Bronchial epithelial cell (primary cell): ENCODE measurements at places on chromosomes 7 and 10.
A peak's percentile ranks its signal among the peaks of the same experiment; 100 is the strongest.

- no peak for DNase-seq
These were observed 28.9 kb downstream of the GNA12 start for GRCh38 chr7:2814946-2815874.

DNA sequence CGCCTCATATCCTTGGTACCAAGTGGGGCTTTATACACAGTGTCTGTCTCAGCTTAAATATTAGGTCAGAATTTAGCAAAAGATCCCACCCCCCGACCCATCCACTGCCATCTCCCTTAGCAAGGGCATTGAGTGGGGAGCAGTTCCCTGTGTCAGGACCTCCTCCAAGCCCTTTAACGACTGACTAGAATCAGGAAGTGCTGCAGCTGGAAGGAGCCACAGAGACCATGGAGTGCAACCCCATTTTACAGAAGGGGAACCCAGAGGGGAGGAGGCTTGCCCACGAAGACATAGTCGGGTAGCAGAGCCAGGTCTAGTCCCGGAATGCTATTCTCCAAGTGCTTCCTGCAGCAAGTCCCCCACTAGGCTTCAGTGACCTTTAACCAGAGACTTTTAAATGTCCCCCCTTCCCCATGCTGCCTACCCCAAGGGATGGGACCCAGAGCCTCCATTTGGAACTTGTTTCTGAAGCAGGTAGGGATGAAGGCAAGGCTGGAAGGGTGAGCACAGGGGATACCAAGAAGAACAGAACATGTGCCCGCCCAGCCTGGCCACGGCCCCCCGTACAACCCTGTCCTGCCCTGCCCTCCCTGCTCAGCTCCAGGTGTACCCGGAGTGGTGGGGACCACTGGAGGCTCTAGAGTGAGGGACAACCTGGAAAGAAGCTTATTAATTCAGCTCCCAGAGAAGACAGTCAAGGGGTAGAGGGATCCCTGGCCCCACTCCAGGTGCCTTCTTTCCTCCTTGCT, 41.3 kb downstream of the C10orf105 start:
- no peak for DNase-seq

GRCh38 chr10:116742367-116743265, at the start of gene HSPA12A:
Gene HSPA12A (minus strand): TSS chr10:116742566. CDS start chr10:116742469, 97 bp downstream.
- DNase-seq = peak; percentile 81

- no peak for DNase-seq
These were observed 18.7 kb downstream of the HSPA12A start for GRCh38 chr10:116723428-116724281.

- no peak for DNase-seq
These were observed 114.9 kb upstream of the FAM3C start for GRCh38 chr7:121510858-121511482.

DNA sequence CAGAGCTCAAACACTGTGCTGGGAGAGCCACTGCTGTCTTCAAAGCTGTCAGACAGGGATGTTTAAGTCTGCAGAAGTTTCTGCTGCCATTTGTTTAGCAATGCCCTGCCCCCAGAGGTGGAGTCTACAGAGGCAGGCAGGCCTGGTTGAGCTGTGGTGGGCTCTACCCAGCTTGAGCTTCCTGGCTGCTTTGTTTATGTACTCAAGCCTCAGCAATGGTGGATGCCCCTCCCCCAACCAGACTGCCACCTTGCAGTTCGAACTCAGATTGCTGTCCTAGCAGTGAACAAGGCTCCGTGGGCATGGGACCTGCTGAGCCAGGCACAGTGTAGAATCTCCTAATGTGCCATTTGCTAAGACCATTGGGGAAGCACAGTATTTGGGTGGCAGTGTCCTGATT, 4.6 kb upstream of the CYP2C19 start:
- no peak for DNase-seq

- DNase-seq = no peak
These were observed 92.0 kb downstream of the PHYHIPL start for GRCh38 chr10:59268460-59268859.

- peak; percentile 61 for DNase-seq
These were observed 38.3 kb upstream of the BTBD16 start for GRCh38 chr10:122232769-122233168.

DNA sequence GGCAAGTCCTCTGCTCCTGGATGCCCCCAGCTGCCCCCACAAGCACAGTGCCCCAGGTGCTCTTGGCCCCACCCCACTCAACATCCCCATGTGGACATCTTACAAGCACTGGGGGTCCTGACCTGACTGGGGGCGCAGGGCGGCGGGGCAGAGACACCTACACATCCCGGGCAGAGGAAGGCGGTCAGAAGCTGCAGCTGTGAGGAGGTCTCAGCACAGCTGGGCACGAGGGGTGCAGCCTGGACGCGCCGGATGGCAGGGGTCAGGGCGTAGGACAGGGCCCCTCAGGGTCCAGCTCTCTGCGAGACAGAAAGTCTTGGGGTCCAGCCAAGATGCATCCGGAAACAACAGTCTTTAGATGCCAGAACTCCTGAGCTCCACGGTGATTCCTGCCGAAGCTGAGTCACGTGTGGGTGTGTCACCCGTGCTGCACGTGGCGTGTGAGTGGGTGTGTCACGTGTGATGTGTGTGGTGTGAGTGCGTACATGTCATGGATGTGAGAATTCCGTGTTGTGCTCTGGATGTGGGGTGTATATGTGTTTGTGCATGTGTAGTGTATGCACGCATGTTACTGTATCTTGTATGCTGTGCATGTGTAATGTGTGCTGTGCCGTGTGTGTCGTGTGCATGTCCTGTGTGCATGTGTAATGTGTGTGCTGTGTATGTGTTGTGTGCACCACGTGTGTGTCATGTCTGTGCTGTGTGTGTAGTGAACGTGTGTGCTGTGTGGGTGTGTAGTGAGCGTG, 5.1 kb downstream of the VENTX start:
- no peak for DNase-seq

- DNase-seq = no peak
These were observed 67.9 kb upstream of the KCND2 start for GRCh38 chr7:120205101-120205500.

- no peak for DNase-seq
These were observed 31.1 kb upstream of the ADD3 start for GRCh38 chr10:109976681-109977080.

GRCh38 chr10:113402602-113403001, 150.3 kb upstream of the HABP2 start:
- DNase-seq = no peak

DNA sequence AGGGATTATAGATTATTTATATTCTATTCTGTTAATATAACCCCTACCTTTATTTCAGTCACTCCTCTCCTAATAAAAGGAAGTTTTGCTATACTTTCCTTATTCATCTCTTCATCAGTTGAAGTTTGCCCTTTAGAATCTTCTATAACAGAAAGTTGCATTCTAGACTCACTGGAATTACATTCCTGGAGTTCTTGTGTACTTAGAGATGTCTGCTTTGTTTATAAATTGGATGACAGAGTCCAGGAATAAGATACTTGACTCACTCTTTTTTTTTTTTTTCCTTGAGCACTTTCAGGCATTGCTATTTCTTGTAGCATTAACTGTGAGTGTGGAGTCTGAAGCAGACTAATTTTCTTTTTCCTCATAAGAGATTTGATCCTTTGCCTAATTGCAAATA, 640.8 kb downstream of the XPNPEP1 start:
- DNase-seq = peak; percentile 4

- no peak for DNase-seq
These were observed 135.1 kb upstream of the GHITM start for GRCh38 chr10:84004221-84004620.

- DNase-seq = no peak
These were observed 11.8 kb downstream of the CHST15 start for GRCh38 chr10:124081547-124082140.

- peak; percentile 30 for DNase-seq
These were observed 181.3 kb upstream of the FZD1 start for GRCh38 chr7:91082852-91083495.

- DNase-seq = no peak
These were observed 11.7 kb downstream of the CASP2 start for GRCh38 chr7:143299840-143300239.

- no peak for DNase-seq
These were observed 330.8 kb downstream of the DPP6 start for GRCh38 chr7:154383045-154383444.

DNA sequence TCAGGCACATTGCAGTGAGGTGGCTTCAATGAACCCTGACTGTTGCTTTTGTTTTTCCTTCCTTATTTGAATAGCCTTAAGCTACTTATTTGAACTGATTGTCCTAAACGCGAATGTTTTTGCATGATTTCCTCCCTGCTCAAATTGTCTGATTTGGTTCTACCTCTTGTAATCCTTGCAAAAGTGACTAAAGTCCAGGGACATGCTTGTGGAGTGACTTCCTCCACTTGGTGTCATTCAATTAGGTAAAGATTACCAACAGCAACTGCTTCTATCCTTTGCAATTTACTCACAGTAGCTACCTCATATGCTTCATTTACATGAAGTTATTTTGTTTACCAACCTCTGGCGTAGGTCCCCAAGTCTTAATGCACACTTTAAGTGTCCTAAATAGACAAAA, 295.9 kb upstream of the TMEM229A start:
- DNase-seq = no peak

GRCh38 chr7:132276234-132276630, 300.0 kb downstream of the PLXNA4 start:
- no peak for DNase-seq

- DNase-seq = peak; percentile 33
These were observed 64.3 kb downstream of the MYL10 start for GRCh38 chr7:101564778-101565211.

DNA sequence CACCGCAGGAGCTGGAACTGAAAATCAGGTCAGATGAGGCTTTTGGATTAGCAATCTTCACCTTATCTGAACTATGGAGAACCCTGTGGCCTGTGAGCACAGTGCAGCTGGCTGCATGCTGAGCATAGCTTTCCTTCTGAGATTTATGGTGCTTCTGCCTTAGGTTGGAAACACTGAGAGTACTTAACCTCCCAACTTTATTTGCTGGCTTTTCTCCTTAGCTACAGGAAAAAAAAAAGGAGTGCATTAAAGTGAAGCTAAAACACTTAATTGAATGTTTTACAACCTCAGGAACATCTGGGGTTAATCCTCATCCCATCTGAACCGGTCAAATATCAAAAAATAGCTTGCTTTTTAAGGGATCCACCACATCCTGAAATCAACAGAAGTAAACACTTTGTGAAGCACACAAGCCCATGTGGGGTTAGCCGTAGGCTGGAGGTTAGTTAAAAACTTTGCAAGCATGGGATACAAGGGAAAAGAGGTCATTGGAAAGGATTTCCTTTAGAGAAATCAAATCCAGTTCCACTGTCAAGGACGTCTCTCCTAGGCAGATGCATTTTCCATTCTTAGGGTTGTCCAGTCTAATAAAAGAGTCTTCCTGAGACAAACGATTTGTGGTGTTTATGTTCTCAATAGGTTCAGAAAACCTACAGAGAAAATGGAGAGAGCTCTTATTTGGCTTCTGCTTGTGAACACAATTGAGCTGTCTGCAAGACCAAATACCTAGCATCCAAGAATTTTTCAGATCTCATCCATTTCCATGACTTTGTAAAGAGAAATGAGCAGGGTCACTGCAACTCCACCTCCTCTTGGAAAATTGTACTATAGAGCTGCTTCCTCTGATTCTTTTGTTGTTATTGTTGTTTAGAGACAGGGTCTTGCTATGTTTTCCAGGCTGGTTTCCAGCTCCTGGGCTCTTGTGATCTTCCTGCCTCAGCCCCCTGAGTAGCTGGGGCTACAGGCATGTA, 470.4 kb upstream of the IGFBP3 start:
- no peak for DNase-seq

GRCh38 chr10:7945469-7946187, 108.9 kb upstream of the GATA3 start:
- peak; percentile 20 for DNase-seq

- DNase-seq = no peak
These were observed 35.4 kb upstream of the MKLN1 start for GRCh38 chr7:131292141-131292905.

- DNase-seq = no peak
These were observed 87.6 kb upstream of the MTPN start for GRCh38 chr7:136064627-136065237.

DNA sequence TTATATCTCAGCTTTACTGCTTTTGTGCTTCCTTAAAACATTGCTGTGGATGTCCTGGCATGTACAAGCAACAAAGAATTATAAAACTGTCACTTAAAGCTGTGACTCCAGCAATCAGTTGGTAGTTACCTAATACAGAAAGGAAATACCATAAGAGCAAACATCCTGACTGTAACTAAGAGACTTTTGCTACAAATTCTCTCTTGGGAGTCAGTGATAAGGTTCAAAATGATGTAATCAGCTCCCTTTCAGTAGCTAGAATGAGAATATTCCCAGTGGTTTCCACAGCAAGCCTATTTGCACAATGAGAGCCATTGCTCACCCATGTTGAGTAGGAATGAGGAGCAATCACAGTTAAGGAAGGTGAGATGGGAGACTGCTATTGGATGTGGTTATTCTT, 7.6 kb downstream of the PNLIPRP1 start:
- no peak for DNase-seq

DNA sequence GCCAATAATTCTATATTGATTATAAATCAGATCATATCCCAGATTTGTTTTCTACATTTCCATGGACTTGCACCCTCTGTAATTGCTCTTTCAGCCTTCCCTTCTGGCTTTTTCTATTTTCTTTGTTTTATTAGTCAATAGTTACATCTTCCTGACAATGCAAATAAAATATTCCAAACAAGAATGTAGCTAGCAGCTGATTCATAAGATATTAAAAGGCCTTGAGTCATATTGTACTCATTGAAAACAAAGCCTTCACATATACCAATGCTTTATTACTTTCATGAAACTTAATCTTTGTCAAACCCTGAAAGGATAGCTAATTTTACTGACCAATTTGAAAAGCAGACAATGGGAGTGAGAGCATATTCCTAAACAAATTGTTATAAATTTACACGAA, 10.7 kb upstream of the SFMBT2 start:
- DNase-seq = peak; percentile 43

- no peak for DNase-seq
These were observed 15.7 kb downstream of the PRKCQ start for GRCh38 chr10:6564367-6564766.

- DNase-seq = no peak
These were observed 168.7 kb upstream of the CTBP2 start for GRCh38 chr10:125329056-125329455.

DNA sequence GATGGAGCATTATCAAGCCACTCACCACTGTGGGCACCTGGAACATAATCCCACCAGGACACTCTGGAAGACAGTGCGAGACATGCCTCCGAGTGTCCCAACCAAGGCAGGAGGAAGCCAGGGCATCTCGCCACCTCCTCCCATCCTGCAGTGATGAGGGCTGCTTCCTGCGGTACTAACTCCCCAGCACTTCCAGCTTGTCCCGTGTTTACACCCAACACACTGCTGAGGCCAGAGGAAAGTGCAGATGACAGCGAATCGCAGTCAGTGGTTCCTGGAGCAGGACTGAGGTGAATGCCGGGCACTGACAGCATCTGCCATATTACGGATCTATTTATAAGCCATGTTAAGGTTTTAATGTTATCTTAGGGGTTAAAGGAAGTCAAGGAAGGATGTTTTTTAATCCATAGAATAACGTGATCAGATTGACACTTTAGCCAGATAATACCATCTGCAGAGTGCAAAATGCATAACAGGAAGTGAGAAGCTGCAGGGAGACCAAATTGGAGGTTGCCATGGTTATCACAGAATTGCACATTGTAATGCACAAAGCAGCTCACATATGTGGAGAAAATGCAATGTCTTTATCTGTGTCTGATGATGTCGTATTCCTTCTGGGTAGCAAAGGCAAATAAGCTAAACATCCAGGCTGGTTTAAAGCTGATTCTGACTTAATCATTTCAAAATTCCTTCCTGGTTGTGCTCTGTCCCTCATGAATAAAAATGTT, 314.1 kb upstream of the C7orf33 start:
- no peak for DNase-seq

GRCh38 chr7:2698581-2699288, 10.7 kb downstream of the AMZ1 start:
- DNase-seq = no peak
